ENCODE measurements at places on chromosomes 5 and 9.
A peak's percentile ranks its signal among the peaks of the same experiment; 100 is the strongest.

DNA sequence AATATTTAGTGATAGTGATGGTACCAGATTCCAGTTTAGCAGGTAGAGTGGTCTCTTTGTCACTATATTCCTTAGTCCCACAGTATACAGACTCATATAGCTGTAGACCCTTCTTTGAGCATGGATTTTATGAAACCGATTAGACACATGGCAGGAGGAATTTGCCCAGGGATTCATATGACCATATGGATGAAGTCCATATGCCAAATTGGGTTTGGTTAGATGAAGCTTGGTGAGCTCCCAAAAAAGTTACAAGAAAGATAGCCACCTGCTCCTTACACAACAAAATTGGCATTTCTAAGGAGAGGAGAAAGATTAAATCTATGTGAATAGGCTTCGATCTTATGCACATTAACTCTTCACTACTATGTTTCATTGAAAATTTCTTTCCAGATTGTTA lies 211.4 kb downstream of the CWC27 start:
- no peak for DNase-seq

- DNase-seq, result peak; percentile 5
Measured at GRCh38 chr5:75337366-75338021, 474 bp downstream of the HMGCR start.

DNA sequence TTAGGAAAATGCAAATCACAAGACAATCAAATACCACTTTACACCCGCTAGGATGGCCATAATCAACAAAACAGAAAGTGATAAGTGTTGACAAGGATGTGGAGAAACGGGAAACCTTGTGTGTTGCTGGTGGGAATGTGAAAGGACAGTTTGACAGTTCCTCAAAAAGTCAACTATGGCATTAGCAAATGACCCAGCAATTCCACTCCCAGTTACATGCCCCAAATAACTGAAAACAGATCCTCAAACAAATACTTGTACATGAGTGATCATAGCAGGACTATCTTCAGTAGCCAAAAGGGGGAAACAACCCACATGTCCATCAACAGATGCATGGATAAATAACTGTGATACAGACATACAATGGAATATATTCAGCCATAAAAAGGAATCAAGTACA lies 21.2 kb downstream of the RASGEF1C start:
- DNase-seq, result no peak

DNA sequence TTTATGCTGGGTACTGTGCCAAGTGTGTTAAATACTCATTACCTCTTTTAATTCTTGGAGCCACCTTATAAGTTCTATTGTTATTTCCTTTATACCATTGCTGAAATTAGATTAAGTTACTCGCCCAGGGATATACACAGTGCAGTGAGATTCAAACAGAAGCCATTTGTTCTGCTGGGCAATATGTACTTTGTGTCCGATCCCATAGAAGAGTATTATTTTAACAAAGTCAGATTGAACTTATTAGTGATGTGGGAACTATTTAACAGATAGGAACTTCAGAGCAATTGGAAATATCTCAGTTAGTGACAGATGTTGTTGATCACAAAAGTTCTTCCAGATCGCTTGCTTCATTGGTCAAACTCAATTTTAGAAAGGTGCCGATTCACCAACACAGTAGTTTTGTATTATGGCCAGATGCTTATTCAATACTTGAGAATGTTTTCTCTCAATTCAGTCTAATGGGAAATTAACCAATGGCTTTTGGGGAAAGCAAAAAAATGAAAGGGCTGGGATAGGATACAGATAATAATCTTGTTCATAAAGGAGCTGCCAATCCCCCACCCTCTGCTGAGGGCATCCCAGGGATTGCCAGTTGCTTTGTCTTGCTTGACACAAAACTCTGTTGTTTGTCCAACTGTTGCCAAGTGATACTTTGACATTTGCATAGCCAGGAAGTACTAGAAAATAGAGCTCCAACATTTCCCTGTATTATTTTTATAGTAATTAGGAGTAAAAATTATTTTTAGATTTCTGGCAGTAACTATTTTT lies 94.8 kb upstream of the SEMA6A start:
- DNase-seq, result no peak

DNA sequence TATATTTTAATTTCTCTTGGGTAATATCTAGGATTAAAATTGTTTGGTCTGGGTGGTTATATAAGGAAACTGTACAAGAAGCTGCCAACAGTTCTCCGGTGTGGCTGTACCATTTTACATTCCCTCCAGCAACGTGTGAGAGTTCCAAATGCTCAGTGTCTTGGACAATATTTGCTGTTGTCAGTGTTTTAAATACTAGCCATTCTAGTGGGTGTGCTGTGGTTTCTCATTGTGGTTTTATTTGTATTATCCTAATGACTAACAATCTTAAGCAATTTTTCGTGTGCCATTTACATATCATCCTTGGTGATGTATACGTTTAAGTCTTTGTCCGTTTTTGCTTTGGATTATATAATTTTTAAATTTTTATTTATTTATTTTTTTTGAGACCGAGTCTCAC lies 34.0 kb downstream of the TNFSF15 start:
- no peak for DNase-seq

GRCh38 chr5:83430130-83431010 lies 41.2 kb upstream of the VCAN start:
- DNase-seq, result no peak

Measured in stimulated activated CD8-positive, alpha-beta memory T cell treated with anti-CD3 and anti-CD28 coated beads, Interleukin-4, amount 100 ng/mL, for 1 hour (primary cell).